Activated CD8-positive, alpha-beta memory T cell treated with anti-CD3 and anti-CD28 coated beads for 48 hours (primary cell): ENCODE measurements at places on chromosomes 16 and 17.

DNA sequence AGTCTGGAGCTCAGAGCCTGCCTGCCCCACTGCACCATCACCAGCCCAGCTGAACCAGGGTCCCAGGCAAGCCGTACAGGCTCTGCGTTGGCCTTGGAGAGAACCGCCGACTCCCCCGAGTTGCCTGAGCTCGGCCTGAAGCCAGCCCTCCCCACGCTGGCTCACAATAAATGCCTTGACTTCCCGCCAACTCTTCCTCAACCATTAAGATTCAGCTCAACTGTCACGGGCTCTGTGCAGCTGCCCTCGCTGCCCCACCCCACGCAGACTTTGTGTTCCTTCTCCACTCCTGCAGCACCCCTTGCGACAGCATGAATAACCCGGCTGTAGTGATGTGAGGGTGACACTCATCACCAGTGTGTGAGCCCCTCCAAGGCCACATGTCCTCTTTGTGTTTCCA lies 4.8 kb upstream of the QPRT start:
- DNase-seq, result no peak

- DNase-seq, result no peak
Measured at GRCh38 chr17:50428831-50429424, 2.9 kb downstream of the ACSF2 start.

GRCh38 chr16:72264771-72265170 lies 92.8 kb upstream of the PMFBP1 start:
- no peak for DNase-seq

- DNase-seq, result no peak
Measured at GRCh38 chr17:4438162-4438944, 4.6 kb downstream of the SPNS3 start.

DNA sequence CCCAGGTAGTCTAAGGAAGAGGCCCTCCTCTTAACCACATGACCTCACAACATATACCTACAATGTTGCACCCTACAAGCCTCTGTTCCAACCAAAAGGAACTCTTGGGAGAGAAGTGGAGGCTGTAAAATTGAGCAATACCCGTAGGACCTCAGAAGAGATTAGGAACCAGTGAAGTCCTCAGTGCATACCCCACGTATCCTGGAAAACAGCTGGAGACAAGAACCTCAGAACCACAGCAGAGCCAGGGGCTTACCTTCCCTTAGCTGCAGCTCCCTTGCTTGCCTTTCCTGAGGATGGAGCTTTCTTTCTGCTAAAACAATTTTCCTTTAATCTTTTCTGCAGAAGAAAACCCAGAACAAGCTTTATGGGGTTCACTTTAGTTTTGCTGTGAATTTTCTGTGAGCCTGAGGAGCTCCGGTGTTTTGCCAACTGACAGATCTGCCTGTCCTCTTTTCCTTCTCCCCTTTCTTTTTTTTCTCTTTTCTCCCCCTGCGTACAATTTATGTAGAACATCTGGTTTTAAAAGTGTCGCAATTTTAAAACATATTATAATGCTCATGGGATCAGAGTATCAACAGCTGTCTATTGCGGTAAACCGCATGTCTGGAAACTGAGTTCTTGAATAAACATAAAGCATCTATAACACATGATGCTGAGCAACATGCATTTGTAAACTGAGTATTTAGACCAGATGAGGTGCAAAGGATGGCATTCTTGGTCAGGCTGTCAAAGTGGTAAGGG lies 226.4 kb upstream of the MAF start:
- no peak for DNase-seq

DNA sequence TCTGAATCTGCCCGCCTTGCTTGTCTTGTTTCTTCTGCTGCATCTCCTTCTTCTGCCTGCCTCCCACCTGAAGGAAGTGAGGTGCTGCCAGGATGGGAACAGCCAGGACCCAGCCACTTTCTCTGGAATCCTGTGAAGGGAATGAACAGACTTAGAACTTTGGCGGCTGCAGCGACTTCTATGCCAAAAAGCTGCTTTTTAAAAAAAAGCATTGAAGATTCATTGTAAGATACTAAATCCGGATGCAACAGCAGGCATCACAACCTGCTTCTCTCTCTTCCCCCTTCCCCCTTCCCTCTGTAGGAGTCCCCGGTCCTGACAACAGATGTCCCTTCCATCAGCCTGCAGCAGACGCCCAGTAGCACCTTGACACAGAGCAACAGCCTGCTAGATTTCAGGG lies 176.3 kb downstream of the HS3ST4 start:
- DNase-seq, result no peak

GRCh38 chr16:57329718-57330327 lies 28.8 kb upstream of the CCL22 start:
- no peak for DNase-seq

DNA sequence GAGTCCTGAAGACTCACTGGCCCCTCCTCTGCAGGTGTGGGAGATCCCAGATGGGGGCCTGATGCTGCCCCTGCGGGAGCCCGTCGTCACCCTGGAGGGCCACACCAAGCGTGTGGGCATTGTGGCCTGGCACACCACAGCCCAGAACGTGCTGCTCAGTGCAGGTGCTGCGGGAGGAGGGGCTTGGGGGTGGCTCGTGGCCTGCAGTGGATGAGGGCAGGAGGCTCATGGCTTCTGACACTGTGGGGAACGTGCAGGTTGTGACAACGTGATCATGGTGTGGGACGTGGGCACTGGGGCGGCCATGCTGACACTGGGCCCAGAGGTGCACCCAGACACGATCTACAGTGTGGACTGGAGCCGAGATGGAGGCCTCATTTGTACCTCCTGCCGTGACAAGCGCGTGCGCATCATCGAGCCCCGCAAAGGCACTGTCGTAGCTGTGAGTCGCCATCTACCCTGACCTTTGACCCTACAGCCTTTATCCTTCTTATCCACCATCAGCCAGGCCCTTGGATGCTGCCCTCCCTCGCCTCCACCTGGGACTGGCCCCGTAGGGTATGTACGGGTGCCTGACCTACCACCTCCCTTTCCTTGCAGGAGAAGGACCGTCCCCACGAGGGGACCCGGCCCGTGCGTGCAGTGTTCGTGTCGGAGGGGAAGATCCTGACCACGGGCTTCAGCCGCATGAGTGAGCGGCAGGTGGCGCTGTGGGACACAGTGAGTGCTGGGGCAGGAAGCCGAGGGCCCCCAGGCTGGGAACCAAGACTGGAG lies 3.6 kb downstream of the CORO1A start:
- peak; percentile 67 for DNase-seq

GRCh38 chr17:63934183-63935112 lies 2.3 kb upstream of the CD79B start:
- DNase-seq, result no peak

DNA sequence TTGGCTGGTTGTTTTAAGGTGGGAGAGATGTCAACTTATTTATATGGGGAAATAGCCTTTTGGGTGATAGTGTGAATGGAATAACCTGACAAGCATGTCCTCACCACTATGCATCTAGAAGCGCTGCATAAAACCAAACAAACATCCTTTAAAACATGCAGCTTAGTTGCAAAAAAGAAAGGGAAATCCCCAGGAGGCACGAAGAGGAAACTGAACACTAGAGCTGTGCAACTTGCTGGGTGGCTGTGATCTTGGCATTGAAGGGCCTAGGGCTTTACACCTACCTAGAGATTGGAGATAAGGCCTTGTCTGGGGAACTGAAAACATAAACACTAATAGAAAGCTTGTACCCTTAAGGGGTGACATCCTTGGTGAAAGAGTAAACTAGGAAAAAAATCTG lies 7.3 kb downstream of the C16orf54 start:
- no peak for DNase-seq

- DNase-seq, result no peak
Measured at GRCh38 chr17:31050948-31051347, 43.8 kb upstream of the NF1 start.

- no peak for DNase-seq
Measured at GRCh38 chr17:12310811-12311210, 290.1 kb downstream of the MAP2K4 start.
